Lower lobe of right lung (tissue), 2 donors: ENCODE measurements at places on chromosomes 7 and 10. TPM values are rescaled to one million over a fixed set of nuclear protein-coding genes. Genes with fewer than 3 reads are reported as not detected.

GRCh38 chr10:87000491-87000890 lies 19.6 kb upstream of the FAM25A start:
- no peak for DNase-seq

The NRCAM gene
- total RNA-seq, result 2.6 TPM

The BZW2 gene
- total RNA-seq, result 24.6 TPM

The CALHM2 gene
- 45.0 TPM for total RNA-seq

DNA sequence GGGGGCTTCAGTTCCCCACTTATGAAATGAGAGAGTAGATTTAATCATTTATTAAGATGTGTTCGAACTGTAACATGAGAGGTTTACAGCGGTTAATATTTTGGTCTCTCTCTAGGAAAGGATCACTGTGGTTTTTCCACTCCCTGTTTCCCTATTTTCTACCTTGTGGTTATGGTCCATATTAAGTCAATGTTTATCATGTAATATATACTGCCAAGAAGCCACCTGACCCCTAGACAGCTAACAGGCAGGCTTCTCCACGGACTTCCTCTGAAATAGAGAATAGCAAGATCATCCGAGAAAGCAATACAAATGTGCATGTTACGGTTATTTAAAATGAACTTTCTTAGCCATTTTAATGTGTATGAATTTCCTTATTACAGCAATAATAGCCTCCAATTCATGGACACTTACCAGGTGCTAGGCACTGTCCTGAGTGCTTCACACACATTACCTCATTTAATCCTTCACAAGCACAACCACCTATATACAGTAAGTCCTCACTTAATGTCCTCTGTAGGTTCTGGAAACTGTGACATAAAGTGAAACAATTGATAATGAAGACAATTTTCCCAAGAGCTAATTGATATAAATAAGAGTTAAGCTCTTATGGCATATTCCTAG lies 835 bp upstream of the COL28A1 start:
- no peak for DNase-seq
